ENCODE measurements at places on chromosomes 3 and 15.

DNA sequence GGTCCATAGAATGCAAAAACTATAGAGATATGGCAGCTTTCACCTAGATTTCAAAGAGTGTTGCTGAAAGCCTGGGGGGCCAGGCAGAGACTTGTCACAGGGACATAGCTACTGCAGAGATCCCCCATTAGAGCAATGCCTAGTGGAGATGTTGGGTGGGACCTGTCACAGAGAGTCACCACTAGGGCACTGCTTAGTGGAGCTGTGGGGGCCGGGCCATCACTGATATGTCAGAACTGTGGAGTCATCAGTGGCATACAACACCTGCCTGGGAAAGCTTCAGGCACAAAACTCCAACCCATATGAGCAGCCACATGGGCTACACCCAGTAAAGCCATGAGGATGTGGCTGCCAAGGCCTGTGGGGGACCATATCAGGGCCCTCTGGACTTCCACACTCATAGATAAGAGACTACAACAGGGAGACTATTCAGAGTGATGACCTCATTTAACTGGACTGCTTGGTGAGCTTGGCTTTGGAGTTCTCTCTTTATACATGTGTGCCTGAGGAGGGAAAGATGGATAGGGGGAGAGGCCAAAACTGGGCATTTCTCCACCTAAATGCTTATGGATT lies 176.3 kb downstream of the ZNF621 start:
- no peak for DNase-seq

DNA sequence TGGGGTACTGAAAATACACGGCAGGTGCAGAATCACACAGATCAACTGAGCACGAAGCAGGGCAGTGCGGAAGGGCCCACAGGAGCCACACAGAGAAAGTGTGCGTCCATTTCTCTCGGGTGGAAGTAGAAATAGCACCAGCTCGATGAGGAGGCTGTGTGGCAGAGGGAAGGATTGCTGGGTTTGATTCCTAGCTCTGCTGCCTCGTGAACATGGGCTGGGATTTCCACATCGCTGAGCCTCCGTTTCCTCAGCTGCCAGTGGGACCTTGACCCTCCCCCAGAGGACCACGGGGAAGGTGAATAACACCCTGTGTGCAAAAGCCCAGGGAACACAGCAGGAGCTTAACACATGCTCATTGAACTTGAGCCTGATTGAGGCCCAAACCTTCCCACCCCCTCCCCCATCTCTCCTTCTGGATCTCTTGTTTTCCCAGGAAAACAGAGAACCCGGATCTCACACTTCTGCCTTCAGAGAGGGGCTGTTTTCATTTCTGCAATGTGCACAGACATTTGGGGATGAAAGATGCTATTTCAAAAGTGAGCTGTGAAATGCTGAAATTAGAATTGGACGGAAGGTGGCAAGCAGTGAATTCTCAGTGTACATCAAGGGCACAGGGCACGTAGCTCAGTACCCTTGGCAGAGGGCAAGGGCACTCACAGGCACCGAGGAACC lies 38.4 kb downstream of the ABTB1 start:
- DNase-seq, result no peak

DNA sequence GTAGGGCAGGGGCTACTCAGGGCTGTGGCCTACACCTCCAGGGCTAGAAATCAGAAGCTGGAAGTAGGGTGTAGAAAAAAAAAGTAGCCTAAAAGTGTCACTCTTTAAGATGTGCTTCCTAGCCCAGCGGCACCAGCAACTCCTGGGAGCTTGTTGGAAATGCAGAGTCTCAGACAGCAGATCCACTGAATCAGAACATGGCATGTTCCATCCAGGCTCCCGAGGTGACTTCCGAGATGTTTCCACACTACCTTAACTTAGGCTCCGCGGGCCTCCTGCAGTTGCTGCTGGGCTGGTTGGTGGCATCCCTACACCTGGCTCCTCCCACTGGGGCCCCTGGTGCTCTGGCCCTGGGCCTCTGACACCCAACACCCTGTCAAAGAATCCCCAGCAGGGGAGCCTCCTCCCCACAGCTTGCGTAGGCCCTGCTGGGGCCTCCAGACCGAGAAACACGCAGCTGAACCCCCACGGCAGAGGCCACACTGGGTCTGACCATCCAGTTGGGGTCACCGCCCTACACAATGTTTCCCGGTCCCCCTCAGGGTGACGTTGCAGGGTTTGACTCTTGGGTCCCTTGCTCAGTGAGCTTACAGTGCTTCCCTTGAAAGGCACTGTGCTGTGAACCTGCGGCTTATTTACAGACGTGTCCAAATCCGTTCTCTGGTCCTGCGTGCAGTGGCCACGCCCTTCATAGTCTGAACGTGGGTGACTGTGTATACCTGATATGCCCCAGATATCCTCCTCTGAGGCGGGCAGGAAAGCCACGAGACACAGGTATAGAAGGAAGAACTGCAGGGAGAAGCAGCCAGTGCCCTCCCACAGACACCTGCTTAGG lies 46.5 kb downstream of the FAM174B start:
- DNase-seq, result no peak

DNA sequence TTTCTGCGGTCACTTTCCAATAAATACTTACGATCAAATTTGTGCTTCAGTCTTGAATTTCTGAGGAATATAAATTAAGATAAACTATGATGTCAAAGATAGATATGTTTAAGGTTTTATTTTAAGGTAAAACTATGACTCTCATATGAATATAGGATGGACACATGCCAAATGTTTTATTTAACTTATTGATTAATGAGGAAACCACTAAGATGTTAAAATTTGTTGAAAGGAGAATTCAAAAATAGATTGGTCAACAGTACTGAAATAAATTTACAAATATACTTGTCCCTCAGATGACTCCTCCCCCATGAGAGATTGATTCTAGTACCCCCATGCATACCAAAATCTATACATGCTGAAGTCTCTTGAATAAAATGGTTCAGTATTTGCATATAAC lies 319.7 kb upstream of the KCNH8 start:
- DNase-seq, result no peak

- no peak for DNase-seq
Observed at GRCh38 chr3:52771334-52771681, 568 bp upstream of the NEK4 start.

GRCh38 chr3:45832699-45833098 lies 9.2 kb downstream of the LZTFL1 start:
- DNase-seq, result no peak

DNA sequence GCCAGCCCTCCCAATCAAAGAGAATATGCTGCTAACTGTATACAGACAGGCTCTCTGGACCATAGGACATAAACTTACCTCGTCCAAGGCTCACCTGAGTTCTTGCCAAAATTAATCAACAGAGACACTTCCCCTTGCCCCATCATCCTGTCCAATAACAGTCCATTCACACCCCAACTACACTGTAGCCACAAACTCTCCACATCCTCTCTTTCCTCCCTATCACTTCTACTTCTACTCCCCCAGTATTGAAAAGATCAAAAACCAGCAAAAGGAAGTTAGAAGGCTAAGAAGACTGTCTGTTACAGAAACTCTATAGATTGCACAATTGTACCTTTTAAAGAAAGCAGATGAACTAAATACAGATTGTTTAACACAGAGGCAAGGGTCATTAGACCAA lies 133.5 kb upstream of the STT3B start:
- no peak for DNase-seq

DNA sequence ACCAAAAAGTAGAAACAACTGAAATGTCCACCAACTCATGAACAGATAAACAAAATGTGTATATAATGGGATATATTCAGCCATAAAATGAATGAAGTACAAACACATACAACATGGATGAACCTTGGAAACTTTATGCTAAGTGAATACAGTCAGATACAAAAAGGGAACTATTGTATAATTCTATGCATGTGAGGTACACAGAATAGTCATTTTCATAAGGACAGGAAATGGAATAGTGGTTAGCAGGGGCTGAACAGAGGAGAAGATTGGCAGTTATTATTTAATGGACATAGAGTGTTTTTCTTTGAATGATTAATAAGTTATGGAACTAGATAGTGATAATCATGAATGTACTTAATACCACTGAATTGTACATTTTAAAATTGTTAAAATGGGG lies 20.0 kb upstream of the TRANK1 start:
- DNase-seq, result no peak

GRCh38 chr15:60964527-60964926 lies 264.6 kb downstream of the RORA start:
- no peak for DNase-seq

DNA sequence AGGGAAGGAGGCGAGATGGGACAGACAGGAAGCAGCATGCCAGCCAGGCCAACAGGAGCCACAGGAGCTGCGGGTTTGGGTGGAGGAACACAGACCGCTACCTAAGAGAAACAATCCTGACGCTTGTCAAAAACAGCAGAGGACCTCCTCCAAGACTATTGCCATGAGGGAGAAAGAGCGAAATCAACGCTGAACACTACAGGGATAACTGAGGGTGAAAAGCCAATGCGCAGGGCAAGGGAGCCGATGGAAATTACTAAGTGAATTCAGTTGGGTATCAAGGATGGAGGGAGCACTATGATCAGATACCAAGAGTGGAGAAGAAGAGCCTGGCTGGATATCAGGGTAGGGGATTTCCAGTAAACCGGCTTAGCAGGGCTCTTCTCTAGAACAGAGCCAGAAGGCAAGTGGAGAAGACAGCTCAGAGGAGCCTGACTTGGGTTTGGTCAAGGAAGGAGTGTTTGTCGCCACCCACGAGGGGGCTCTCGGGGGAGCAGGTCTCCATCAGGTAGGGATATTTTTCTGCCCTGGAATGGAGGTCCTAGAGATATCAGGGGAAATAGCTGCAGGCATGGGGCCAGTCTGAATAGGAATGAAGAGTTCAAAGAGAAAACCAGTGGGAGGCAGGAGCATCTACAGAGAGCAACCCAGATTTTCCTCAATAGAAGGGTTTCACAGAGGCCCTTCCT lies 48.4 kb downstream of the SLC41A3 start:
- no peak for DNase-seq

GRCh38 chr15:96350934-96351724 lies 20.6 kb downstream of the NR2F2 start:
- no peak for DNase-seq
